ENCODE measurements at places on chromosomes 5 and 9. TPM values are rescaled to one million over a fixed set of nuclear protein-coding genes. Genes with fewer than 3 reads are reported as not detected.

DNA sequence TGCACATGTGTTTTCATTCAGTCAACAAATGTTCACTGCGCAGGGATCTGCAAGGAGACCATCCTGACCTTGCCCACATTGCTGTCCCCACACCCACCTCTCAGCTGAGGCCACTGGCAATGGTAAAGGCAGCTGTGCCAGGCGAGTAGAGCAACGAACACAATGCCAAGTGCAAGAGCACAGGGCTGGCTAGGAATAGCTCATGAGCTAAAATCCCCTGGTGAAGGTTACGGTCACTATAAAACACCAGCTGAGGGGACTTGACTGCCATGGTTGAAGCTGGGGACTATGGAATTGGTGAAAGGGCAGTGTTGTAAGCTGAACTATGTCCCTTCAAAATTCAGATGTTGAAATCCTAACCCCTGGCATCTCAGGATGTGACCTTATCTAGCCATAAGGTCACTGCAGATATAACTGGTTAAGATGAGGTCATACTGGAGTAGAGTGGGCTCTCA lies 96.1 kb downstream of the OTULIN start:
- no peak for DNase-seq

GRCh38 chr9:124137009-124137943 lies 120.5 kb upstream of the NEK6 start:
- no peak for DNase-seq

GRCh38 chr5:10724781-10725507 lies 36.1 kb downstream of the DAP start:
- peak; percentile 39 for DNase-seq

DNA sequence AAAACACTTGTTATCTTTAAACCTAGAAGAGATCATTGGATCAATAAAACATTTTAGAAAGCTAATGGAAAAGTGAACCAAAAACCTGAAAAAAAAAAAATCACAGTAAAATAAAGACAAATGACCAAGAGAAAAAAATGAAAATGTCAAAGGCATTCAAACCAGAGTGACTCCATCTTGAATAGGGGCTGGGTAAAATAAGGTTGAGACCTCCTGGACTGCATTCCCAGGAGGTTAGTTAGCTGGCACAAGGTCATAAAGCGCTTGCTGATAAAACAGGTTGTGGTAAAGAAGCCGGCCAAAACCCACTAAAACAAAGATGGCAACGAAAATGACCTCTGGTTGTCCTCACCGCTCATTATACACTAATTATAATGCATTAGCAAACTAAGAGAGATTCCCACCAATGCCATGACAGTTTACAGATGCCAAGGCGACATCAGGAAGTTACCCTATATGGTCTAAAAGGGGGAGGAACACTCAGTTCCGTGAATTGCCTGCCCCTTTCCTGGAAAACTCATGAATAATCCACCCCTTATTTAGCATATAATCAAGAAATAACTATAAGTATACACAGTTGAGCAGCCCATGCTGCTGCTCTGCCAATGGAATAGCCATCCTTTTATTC lies 116.7 kb upstream of the NEK6 start:
- DNase-seq = no peak

- peak; percentile 54 for DNase-seq
Observed at GRCh38 chr5:151923866-151924476, 680 bp downstream of the GLRA1 start.

- DNase-seq = no peak
Observed at GRCh38 chr9:116978155-116978554, 291.1 kb downstream of the TRIM32 start.

- DNase-seq = no peak
Observed at GRCh38 chr9:70444904-70445303, 30.4 kb upstream of the KLF9 start.

DNA sequence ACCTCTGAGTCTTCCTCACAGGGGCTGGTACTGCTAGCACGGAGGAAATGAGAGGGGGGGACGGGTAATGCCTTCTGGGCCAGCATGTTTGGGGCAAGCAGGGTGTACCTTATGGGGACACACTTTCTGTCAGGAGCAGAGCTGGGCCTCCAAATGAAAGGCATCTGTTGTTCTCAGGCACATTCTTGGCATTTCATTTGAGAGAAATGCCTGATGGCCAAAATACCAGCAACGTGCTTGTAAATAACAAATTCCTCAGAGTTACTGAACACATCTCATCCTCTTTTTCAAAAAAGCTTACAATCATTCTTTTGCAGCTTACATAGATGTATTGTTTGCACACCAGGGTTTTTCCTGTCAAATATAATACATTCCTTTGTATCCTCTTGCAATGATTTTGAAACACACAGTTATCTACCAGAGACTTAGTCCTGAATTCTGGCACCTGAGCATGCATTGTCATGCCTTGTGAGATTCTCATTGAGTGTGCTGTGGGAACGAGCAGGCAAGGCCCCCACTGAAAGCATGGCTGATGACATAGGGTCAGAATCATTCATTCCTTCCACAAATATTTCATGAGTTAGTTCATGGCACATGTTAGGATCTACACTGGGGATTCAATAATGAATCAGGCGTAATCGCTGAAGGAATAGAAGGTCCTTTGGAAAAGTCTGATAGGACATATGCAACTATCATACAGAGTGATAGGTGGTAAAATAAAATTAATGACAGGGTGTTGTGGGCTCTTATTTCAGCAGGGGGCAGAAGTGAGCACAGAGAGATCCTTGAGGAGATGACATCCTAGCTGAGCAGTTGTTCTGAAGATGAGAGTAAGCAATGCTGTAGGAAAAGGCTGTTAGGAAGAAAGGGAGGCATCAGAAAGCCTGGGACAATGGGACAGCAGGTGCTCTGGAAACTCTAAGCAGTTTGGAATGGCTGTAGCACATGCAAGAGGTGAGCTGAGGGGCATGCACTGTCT lies 260.9 kb upstream of the TUT7 start:
- DNase-seq = peak; percentile 33

GRCh38 chr9:104960662-104961061 lies 32.7 kb upstream of the ABCA1 start:
- DNase-seq = no peak

DNA sequence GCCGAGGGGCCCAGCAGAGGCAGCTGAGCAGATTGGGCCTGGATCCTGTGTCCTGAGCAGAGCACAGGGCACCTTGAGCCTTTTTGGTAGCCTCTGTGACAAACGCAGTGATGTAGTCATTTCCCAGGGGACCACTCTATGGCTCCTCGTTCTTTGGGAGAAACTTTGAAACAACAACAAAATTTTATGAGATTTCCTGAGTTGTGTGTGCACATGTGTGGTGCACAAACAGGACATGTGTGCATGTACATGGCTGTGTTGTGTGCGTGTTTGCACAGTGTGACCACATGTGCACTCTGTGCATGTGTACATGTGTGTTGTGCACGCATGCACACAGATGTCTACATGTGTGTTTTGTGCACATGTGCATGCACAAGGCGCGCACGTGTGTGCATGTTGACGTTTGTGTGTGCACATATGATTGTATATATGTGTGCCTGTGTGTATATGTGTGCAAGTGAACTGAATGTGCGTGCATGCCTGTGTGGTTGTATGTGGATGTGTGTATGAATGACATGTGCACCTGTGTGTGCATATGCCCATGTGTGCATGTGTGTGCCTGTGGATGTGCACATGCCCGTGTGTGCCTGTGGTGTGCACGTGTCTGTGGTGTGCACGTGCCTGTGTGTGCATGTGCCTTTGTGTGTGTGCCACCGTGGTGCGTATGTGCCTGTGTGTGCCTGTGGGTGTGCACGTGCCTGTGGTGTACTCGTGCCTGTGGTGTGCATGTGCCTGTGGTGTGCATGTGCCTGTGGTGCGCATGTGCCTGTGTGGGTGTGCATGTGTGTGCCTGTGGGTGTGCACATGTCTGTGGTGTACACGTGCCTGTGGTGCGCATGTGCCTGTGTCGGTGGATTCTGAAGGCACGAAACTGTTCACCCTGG lies 221.6 kb downstream of the CACNA1B start:
- peak; percentile 4 for DNase-seq

The IL13 gene
- 0.08 TPM for polyA plus RNA-seq

The FOXD4 gene
- 0.34 TPM for polyA plus RNA-seq

The SLF1 gene
- polyA plus RNA-seq = 4.8 TPM

The POU5F2 gene
- polyA plus RNA-seq = 0.02 TPM

The CBY3 gene
- not detected for polyA plus RNA-seq

The ITGA2 gene
- 52.1 TPM for polyA plus RNA-seq
